ENCODE measurements at places on chromosomes 11 and 22.
A peak's percentile ranks its signal among the peaks of the same experiment; 100 is the strongest.

DNA sequence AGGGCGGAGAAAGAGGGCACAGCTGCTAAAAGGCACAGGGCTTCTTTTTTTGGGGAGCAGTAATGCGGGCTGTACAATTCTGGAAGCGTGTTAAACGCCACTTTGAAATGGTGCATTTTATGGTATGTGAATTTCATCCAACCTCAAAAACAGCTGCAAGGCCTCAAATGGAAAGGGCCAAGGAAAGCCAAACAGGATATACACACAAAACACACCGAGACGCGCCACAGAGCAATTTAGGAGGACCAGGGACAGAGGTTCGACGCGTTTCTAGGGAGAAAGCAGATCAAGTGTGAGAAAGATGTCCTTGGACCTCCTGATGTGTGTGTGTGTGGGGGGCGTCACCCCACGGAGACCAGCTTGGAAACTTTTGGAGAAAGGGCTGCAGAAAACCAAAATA, 31.1 kb downstream of the TSPAN4 start:
- no peak for DNase-seq

GRCh38 chr22:32622004-32622743, 147.6 kb downstream of the FBXO7 start:
- peak; percentile 67 for DNase-seq

DNA sequence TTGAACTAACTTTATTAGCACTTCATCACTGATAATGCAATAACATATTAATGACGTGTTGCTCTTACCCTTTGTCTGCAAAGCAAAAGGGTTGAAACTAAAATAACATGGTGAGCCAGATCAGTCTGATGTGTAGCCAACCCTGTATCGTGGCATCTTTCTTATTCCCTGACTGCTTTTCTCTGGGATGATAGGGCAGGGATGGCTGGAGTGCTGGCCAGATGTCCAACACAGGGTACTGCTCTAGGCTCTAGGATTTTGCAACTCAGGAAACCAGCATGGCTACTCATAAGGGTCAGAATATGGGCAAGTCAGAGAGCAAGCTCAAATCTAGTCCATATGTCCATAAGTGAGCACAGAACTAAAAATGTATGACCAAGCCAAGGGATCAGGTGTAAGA, 129.1 kb downstream of the SLC17A6 start:
- DNase-seq = no peak

GRCh38 chr11:101584655-101585054, 848 bp upstream of the TRPC6 start:
- DNase-seq = no peak

DNA sequence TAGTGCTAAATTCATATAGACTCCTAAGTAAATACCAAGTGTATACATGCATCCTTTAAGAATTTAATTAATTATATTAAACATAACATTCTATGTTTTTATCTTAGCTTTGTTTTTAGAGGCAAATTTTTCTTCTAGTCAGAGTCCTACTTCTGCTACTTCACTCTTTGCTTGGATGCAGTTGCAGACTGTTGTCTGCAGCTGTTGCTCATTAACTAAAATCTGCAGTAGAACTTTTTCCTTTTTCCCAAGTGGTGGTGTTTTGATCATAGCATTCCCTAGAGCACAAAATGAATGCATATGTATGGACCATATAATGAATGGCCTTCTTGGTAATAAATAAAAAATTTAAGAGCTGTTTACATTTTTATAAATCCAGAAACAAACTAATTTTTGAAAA, 198.3 kb downstream of the CASP12 start:
- DNase-seq = no peak

- no peak for DNase-seq
These were observed 100.7 kb upstream of the PLET1 start for GRCh38 chr11:112361396-112361795.

- no peak for DNase-seq
These were observed 83.2 kb upstream of the TNRC6B start for GRCh38 chr22:40094485-40094884.

GRCh38 chr11:60831501-60832079, 10.3 kb upstream of the CCDC86 start:
- no peak for DNase-seq

DNA sequence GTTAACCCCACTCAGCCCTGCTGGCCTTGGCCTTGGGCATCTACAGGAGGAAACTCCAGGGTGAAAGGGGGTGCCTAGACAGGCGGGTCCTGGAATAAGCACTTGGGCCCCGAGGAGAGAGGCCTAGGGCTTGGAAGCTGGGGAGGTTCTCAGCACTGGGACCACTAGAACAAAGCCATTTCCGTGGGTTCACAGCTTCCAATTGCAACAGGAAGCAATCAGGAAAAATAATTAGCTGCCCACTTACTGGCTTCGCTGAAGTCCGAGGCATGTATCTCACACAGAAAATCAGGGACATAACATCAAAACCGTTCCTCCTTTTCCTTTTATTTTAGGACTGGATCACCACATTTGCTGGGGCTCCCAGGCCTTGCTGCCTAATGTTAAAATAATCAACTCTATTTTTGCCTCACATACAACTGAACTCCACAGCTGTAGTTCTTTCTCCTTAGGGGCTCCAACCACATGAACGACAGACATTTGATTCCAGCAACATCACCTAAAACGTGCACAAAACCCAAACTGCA, 161.1 kb upstream of the GRK3 start:
- no peak for DNase-seq

DNA sequence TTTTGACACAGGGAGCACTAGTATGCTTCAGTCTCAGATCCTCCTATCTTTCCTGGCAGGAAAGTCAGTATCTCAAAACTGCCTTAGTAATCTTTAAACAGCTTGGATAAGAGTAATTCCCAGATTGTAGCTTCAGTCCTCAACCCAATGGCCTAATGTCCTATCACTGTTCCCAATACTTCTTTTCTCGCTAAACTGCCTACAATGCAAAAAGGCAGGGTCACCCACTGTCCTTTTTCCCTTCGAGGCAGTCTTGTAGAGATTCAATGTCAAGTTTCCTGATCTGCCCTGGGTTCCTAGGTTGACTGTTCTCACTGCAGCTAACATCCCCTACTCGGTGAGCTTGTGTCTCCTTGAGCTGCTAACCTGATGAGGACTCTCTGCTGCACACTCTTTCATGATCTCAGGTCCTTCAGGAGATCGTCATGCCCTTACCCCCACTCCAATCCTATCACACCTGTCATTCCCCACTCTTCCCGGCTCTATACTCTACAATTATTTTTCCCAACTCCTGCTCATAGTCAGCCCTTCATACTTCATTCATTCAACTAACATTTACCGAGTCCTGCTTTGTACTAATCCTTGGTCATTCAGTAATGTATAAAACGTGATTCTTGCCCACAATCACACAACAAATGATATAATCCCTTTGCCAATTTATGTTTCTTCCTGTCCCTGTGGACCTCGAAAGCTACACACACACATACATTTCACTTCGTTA, 904 bp downstream of the C2CD3 start:
- DNase-seq = no peak

DNA sequence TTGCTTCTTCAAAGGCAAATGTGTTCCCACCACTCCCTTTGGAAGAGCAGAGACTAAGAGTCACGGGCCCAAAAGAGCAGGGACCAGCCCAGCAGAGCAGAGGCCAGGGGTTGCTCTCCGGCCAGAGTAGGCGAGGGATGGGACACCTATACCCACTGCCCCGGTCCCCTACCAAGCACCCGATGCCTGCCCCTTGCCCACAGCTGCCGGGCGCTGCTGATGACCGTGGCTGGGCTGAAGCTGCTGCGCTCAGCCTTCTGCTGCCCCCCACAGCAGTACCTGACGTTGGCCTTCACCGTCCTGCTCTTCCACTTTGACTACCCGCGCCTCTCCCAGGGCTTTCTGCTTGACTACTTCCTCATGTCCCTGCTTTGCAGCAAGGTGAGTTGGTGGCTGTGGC, 10.7 kb upstream of the SIPA1 start:
- no peak for DNase-seq
